ENCODE measurements at places on chromosomes 4 and X.

- no peak for DNase-seq
Measured at GRCh38 chr4:105025263-105026017, 121.2 kb upstream of the TET2 start.

DNA sequence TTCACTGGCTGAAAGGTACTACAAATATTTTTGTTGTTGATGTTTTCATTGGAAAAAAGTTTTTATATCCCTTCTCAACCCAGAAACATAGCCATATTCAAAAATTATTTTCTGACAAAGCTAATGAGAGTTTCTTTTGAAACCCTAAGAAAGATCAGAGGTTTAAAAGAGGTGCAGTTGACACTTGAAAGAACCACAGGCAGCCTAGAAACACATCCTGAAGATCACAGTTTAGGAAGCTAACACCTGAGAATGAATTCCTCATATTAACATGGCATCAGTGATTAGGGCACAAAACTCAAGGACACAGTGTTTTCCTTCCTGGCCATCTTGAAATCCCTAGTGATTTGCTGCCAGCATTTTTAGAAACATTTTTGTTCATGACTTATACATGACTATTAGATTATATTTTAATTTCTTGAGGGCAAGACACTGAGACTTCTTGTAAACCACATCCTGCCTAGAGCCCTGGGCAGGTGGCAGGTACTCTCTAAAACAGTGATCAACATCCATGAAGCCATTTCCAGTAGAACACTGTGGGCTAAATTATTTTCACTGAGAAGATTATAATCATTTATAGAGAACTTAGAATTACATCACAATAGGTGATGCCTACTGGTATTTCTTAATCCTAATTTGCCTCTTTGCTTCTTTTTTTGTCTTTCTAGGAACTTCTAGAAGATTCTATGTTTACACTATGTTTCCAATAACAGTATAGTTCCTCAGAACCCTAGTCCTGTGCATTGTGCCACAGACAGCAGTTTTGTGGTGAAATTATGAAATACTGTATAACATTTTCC lies 80.0 kb downstream of the ARSJ start:
- DNase-seq, result no peak

GRCh38 chr4:169593050-169593560 lies 19.3 kb downstream of the NEK1 start:
- DNase-seq, result no peak

GRCh38 chr4:90145319-90145718 lies 18.1 kb downstream of the CCSER1 start:
- no peak for DNase-seq

DNA sequence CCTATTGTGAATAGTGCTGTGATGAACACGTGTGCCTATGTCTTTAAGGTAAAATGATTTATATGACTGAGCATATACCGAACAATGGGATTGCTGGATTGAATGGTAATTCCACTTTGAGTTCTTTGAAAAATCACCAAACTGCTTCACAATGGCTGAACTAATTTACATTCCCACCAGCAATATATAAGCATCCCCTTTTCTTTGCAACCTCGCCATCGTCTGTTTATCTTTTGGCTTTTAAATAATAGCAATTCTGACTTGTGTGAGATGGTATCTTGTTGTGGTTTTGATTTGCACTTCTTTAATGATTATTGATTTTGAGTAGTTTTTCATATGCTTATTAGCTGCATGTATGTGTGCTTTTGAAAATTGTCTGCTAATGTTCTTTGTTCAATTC lies 31.8 kb upstream of the UGT2A1 start:
- no peak for DNase-seq

GRCh38 chrX:39261446-39262147 lies 460.3 kb downstream of the MID1IP1 start:
- DNase-seq, result peak; percentile 52

- DNase-seq, result no peak
Measured at GRCh38 chrX:153685751-153686696, 1.7 kb upstream of the SLC6A8 start.

DNA sequence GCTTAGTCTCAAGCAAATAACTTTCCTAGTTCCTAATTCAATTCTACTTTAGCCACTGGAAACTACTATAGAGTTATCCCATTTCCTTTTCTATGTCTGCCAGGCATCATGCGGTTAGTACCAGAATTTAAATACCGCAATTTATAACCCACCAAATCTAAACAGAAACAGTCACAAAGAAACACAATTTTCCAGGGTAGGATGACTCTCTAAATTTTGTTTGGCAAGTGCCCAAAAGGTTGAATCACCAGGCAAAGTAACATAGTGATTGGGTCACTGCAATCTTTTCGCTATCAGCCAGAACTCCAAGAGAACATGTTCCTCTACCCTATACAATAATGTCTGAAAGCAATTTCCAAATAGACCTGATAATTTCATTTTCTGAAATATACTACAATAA lies 240.2 kb upstream of the GRIA3 start:
- no peak for DNase-seq

GRCh38 chr4:186724864-186725468 lies 1.3 kb upstream of the FAT1 start:
- no peak for DNase-seq

DNA sequence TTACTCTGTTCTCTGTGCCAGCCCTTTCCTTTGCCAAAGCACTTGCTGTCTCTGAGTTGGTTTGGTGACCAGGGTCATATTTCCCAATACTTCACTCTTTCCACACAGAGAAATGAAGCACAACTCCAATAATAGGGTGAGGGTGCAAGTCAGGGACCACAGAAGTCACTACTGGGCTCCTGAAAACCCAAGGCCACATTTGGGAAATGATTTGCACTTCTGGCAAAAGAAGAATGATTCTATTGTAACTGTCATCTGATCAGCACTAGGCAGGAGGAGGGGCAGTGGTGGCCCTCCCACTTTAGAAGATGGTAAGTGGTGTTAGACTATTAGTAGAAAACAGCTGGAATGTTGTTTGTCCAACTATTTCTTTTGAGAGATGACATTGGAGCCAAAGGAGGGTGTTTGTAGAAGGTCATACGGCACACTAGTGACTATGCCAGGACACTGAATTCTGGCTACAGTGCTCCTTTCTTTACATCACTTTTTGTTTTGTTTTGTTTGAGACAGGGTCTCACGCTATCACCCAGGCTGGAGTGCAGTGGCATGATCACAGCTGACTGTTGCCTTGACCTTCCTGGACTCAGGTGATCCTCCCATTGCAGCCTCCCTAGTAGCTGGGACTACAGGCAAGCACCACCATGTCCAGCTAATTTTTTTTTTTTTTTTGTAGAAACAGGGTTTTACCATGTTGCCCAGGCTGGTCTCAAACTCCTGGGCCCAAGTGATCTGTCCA lies 10.8 kb upstream of the HADH start:
- DNase-seq, result no peak

DNA sequence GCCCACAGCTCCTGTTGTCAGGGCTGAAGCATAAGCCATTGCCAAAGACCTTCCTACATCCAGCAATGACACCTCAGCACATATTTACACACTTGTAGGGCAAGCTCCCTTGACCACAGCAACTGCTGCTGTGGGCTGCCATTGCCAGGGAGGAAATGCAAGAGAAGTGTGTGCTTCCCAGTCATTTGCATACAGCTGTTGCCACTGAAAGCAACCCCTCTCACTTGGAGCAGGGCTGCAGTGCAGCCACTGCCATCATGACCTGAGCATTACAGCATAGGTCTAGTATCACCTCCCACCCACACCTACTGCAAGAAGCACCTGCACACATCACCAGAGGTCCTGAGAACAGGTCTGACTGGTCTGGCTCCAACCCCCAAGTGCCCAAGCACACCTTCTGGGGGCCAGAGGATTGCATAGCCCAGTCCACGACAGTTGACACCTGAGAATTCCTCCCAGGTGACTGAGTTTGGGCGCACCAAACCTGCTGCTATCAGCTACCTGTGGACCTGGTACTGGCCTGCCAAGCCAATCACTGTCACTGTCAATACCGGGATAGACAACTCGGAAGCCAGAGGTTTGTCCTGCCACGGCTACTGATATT lies 636.5 kb upstream of the SLIT2 start:
- DNase-seq, result no peak

DNA sequence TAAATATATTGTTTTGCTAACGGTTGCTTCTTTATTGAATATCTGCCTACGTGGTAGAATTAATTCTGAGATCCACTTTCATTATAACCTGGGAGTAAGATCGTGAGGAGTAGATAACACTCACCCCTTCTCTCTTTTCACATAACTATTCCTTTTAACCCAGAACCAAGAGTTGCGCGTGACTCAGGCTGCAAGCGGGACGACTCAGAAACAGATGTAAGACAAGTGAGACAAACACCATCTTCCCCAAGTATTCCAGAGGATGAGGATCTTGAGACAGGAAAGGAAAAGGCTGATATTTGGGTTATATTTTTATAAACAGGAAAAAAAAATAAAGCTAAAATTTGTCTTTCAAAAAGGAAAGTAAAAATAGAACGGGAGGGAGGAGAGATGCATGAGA lies 318.8 kb upstream of the NOCT start:
- no peak for DNase-seq

DNA sequence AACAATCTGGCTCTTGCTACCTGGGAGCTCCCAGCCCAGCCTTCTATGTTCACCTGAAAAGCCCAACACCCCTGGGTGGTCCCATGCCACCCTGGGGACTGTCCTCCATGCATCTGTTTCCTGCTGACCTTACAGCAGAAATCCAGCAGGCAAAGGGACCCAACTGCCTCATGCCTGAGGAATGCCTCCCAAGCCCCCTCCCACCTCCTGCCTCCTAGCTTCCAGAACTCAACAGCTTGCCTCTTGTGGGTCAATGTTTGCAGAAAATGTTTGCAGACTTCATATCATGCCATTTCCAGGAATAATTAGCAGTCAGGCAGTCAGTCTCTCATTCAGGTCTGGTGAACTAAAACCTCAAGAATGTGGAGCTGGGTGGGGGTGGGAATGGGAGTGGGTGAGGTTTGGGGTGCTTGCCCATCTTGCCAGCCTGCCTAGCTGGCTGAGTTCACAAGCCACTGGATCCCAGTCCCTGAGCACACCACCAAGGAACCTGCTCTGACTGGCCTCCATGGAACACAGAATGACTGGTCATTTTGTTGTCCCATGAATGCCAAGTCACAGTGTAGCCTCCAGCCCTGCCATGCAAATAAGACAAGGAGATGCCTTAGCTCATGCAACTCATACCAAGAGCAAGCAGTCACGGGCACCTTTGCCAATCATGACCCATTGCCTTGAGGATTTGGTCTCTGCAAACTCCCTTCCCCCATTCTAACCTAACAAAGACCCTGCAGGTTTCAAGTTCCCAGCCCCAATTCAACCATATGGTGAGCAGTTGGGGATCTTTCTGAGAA lies 12.1 kb upstream of the PLAC1 start:
- DNase-seq, result peak; percentile 47

DNA sequence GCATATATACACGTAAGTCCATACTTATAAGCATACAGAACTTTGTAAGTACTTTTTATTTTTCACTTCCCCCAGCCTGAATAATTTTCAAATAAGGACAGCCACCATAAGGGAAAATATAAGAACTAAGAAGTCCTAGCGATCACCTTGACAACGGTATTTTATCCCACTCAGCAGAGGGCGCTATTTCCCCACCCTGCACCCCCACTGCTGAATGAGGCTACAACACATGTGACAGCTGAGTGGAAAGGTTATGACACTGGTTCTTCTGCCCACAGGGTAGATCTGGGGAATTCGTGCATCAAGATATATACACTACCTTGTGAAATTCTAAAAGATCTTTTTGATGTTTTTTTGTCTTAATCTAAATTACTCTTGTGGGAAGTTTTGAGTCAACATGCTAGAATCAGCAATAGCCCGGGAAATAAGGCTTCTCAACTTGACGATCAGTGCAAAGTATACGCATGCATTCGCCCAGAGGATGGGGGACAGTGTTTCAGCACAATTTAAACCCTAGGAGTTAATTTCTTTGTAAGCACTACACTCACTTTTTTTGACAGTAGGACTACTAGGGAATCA lies 151.5 kb downstream of the CORIN start:
- DNase-seq, result peak; percentile 45

DNA sequence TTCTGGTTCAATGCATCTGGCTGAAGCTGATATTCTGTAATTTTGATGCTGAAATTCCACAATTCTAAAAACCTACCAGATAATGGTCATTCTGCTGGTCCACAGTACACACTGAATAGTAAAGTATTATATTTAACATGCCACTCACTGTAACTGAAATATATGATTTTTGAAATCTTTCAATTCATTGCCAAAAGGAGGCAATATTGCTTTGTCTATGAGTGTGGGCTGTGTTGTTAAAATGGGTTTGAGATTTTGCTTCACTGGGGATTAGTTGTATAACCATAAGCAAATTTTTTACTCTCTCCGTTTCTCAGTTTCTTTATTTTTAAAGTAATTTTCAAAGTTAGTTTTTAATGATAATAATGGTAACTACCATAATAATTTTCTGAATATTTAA lies 1404.1 kb upstream of the IGFBP7 start:
- no peak for DNase-seq

- no peak for DNase-seq
Measured at GRCh38 chr4:120761070-120761469, 161.5 kb downstream of the PRDM5 start.

GRCh38 chr4:4395849-4396627 lies 9.1 kb downstream of the NSG1 start:
- peak; percentile 85 for DNase-seq

- no peak for DNase-seq
Measured at GRCh38 chrX:43940816-43941474, 32.2 kb downstream of the NDP start.

GRCh38 chr4:7197910-7198309 lies 5.6 kb downstream of the SORCS2 start:
- peak; percentile 38 for DNase-seq

DNA sequence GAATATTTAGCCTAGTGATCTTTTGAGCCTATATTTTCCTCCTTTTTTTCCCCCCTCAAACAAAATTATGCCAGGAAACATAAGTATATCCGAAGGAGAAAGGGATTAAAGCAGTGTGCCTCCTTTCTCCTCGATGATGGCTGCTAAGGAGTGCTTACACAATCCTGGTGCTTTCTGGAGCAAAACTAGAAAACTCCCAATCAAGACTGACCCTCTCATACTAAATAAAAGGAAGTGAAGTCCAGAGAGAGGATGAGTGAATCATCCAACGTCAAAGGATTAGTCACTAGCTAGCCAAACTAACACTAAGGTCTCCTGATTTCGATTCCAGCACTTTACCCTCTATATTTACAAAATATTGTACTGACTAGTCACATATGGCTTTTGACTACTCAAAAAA lies 146.8 kb downstream of the PPP3CA start:
- DNase-seq, result no peak

- no peak for DNase-seq
Measured at GRCh38 chr4:15234116-15234855, 193.5 kb upstream of the C1QTNF7 start.

GRCh38 chr4:137587796-137588195 lies 55.5 kb upstream of the PCDH18 start:
- no peak for DNase-seq
